ENCODE measurements at places on chromosomes 13 and 19. TPM values are rescaled to one million over a fixed set of nuclear protein-coding genes. Genes with fewer than 3 reads are reported as not detected.

DNA sequence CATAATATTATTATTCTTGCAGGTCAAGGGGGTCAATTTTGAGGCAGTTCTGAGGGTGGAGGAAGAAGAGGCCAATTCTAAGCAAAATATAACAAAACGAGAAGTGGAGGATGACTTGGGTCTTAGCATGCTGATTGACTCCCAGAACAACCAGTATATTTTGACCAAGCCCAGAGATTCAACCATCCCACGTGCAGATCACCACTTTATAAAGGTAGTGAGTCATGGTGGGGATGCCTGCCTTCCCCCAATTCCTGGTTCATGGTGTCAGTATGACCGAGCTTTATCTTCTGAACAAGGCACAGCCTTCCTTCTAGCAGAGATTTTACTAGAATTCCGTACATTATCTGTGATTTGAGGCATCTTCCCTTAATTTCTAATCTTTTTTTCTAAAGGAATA, 9.4 kb upstream of the DCUN1D2 start:
- no peak for DNase-seq

- DNase-seq: no peak
Measured at GRCh38 chr13:64753233-64754000, 2476.7 kb downstream of the PCDH9 start.

GRCh38 chr19:55080968-55081769, 5.5 kb downstream of the EPS8L1 start:
- DNase-seq: peak; percentile 92

The APOC1 gene
- total RNA-seq: not detected

The SULT2A1 gene
- not detected for total RNA-seq

The GPR12 gene
- not detected for total RNA-seq

The GGN gene
- total RNA-seq: 0.67 TPM

The GIPC3 gene
- 0.19 TPM for total RNA-seq

The COL5A3 gene
- total RNA-seq: 0.94 TPM

GRCh38 chr19:42125536-42125935, 6.7 kb downstream of the POU2F2 start:
- DNase-seq: no peak

DNA sequence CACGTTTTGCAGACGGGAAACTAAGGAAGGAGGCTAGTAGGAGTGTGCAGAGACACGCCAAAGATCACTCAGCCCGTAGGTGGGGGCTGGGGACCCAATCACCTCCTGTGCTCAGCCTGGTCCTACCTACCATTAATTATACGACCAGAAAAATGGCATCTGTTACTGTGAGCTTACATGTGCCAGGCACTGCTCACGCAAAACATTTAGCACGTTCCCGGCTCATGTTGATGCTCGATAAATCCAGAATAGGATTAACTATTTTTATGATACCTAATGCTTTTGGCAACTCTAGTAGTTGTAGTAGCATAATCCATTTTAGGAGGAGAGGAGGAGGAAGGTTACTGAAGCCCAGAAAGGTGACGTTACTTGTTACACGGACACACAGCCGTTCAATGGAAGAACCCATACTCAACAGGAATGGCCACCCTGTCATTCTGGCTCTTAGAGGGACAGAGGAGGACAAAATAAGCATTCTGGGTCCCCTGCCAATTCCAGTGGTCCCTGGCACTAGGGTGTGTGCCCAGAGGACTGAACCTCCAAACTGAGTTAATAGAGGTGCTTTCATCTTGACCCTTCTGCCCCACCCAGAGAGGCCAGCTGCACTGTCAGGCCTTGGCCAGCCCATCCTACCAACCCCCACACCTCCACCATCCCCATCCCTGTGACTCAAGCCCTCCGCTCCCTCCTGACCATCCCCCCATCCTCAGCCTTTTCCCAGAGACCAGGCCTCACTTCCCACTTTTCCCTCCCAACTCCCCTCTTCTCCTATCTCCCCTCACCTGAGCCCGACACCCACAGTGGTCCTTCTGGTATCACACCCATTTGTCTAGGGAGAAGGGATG, 5.0 kb upstream of the EML2 start:
- DNase-seq: no peak

- no peak for DNase-seq
Measured at GRCh38 chr13:33193428-33193974, 92.1 kb downstream of the STARD13 start.

DNA sequence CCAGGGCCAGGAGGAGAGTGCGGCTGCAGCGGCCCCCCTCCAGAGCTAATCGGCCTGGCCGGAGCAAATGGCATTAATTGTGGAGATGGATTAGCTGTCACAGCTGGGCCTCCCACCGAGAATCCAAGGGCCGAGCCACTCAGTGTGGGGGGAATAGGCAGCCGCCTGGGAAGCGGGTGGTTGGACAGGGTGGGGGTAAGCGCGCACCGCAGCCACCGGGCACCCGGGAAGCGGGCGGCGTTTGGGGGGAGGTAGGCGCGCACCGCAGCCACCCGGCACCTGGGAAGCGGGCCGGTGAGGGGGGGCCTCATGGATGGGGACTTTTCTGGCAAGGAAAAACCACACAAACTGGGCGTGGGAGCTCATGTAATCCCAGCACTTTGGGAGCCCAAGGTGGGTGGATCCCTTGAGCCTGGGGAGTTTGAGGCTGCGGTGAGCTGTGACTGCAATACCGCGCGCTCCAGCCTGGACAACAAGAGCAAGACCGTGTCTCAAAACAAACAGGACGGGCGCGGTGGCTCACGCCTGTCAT, 9.7 kb downstream of the R3HDM4 start:
- no peak for DNase-seq

The KLK14 gene
- total RNA-seq: not detected

Measured in CD8-positive, alpha-beta T cell (primary cell).